Lung (tissue), 17 donors: ENCODE measurements at places on chromosomes 16 and 17. TPM values are rescaled to one million over a fixed set of nuclear protein-coding genes. Genes with fewer than 3 reads are reported as not detected.
A peak's percentile ranks its signal among the peaks of the same experiment; 100 is the strongest.

DNA sequence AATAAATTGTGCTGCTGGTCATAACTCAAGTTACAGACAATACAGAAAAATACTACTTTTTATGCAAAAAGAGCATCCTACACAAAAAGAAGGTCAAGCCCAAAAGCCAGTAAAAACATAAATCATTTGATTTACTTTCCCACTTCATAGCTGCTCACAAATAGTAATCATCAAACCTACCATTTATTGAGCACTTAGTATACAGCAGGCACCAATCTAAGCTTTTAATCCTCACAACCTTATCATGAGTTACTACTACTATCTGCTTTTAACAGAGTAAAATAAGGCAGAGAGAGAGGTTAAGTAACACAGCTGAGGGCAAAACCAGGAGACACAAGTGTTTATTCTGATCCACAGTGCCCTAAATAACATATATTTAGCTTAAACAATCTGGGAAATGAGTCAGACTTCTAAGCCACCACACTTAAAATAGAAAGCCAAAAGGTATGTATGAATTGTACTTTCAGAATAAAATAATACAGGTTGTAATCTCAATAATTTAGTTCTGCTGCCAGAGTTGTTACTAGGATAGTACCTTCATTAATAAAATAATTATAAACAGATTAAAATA lies 1.7 kb upstream of the AARS1 start:
- H3K27ac ChIP-seq, result no peak overlapping the region
- H3K36me3 ChIP-seq, result no peaks in the 10 kb centered on the region
- no peaks in the 10 kb centered on the region for H3K4me1 ChIP-seq

- DNase-seq, result no peak
- H3K4me1 ChIP-seq, result no peaks in the 10 kb centered on the region
- H3K27me3 ChIP-seq, result no peaks in the 10 kb centered on the region
- H3K27ac ChIP-seq, result no peak overlapping the region
- H3K36me3 ChIP-seq, result no peaks in the 10 kb centered on the region
- H3K4me3 ChIP-seq, result no peak overlapping the region
These were observed 13.5 kb upstream of the DYNLRB2 start for GRCh38 chr16:80527297-80527696.

DNA sequence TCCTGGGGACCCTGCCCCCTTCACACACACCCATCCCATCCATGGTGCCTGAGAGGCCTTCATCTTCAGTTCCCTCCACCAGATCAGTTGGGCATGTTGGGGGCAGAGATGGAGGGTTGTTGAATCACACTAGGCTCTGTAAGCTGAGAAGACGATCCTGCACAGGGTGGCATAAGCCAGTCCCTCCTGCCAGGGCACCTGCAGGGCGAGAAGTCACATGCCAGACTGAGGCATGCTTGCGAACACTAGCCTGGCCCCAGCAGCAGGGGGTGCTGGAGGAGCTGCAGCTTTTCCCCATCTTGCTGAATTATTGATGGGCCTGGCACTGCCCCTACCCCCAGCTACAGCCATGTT lies 6.1 kb upstream of the TBX2 start:
- H3K4me1 ChIP-seq, result peaks cover 8% of the 10 kb centered on the region
- no peak for DNase-seq
- H3K27me3 ChIP-seq, result no peaks in the 10 kb centered on the region

The KREMEN2 gene
- total RNA-seq, result not detected

The GP2 gene
- total RNA-seq, result not detected

DNA sequence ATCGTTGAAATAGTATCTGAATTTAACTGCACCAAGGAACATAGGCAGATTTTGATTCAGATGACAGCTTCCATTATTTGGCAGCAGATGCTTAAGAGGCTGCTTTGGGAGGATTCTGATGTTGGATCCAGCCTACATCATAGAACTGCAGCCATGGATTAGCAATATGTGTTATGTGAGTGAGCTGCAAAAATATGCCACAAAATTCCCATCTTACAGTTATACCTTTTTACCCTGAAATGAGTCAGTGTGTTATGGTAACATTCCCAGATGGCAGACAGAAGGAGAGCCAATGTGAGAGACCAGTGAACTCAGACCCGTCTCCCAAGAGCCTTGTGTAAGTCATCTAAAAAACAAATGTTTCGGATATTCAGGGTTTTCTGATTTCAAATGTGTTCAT lies 206.1 kb downstream of the CDH13 start:
- H3K27me3 ChIP-seq, result no peaks in the 10 kb centered on the region
- H3K27ac ChIP-seq, result no peak overlapping the region
- H3K4me3 ChIP-seq, result no peak overlapping the region
- no peaks in the 10 kb centered on the region for H3K4me1 ChIP-seq

DNA sequence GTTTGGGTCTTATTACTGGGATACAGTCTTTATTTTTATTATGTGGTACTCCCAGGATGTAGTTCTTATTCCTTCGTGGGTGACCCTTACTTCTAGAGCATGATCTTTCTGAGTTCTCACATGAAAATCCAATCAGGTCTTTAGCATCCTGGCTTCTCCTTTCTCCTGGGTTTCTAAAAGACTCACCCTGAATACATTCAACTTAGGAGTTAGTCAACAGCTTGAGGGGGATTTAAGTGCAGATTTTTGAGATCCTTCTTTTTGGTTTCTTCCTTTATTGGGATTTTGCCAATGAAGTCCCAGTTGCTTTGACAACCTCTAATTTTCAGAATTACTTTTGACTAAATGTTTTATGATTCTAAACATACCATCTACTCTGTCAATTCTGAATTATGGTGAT lies 68.2 kb downstream of the SIAH1 start:
- H3K27ac ChIP-seq, result no peak overlapping the region
- H3K36me3 ChIP-seq, result peaks cover 20% of the 10 kb centered on the region
- H3K27me3 ChIP-seq, result no peaks in the 10 kb centered on the region
- no peaks in the 10 kb centered on the region for H3K4me1 ChIP-seq
- H3K4me3 ChIP-seq, result no peak overlapping the region

DNA sequence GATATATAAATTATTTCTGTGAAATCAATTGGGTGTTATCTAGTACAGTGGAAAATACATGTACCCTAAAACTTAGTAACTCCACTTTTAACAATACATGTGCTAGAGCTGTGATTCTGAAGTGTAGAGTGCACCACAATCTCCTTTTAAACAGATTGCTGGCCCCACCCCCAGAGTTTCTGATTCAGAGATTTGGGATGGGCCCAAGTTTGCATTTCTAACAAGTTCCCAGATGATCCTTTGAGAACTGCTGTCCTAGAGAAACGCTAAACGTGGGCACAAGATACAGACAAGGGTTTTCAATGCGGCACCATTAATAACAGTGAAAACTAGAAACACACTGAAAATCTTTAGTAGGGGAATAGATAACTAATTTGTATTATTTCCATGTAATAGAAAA lies 49.2 kb downstream of the NXPH3 start:
- peaks cover 12% of the 10 kb centered on the region for H3K36me3 ChIP-seq
- no peak for DNase-seq
- H3K27me3 ChIP-seq, result no peaks in the 10 kb centered on the region
- no peaks in the 10 kb centered on the region for H3K4me1 ChIP-seq
- no peak overlapping the region for H3K27ac ChIP-seq

DNA sequence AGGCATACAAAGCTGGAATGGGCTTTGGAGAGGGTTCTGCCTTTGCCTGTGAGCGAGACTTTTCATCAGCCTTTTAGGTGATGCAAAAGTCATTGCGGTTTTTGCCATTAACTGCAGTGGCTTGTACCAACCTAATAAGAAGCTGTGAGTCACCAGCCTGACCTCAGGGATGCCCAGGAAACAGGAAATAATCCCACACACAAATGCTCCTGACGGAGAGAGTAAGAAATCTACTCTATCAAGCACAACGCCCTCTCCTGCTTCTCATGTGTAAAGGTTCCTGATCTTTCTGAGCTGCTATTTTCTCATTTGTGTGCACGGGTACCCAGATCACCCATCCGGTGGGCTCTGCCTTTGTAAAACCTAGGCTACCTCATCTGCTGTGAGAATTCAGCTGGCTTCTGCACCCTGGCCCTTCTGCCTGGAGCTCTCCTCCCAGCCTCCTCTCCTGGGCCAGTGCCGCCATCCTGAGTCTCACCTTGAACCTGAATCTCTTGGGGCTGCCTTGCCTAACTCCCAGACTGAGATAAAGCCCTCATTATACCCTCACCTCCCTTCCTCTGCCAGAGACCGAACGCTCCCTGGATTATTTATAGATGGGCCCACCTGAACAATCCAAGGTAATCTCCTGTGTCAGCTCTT lies 299.7 kb downstream of the C16orf95 start:
- no peak overlapping the region for H3K4me3 ChIP-seq
- no peak overlapping the region for H3K27ac ChIP-seq
- no peaks in the 10 kb centered on the region for H3K27me3 ChIP-seq
- no peaks in the 10 kb centered on the region for H3K36me3 ChIP-seq
- no peak for DNase-seq

- H3K27ac ChIP-seq, result no peak overlapping the region
- H3K4me1 ChIP-seq, result no peaks in the 10 kb centered on the region
- no peak overlapping the region for H3K4me3 ChIP-seq
- H3K27me3 ChIP-seq, result no peaks in the 10 kb centered on the region
These were observed 174.9 kb upstream of the WSCD1 start for GRCh38 chr17:5895276-5895675.

DNA sequence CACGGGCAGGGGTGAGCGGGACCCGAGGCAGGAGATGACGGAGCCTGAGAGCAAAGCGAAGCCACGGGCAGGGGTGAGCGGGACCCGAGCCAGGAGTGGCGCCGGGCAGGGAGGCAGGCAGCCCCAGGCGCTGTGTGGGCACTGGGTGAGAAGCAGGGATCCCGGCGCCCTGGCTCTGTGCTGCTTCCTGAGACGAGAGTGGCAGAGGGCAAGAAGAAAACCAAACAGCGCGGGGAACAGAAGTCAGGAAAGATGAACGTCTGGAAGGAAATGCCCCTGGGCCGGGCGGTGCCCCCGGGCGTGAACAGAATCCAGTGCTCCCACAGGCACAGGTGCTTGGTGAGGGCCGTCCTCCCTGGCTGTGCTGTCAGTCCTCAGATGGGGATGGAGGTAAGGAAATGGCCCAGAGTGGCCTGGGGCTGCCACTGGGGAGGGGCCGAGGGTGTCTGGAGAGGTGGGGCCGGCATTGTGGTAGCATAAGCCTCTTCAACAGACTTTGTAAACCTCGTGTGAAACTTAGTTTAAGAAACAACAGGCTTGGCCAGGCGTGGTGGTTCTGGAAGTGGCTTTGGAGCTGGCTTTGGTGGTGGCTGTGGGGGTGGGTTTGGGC lies 9.8 kb downstream of the ASPSCR1 start:
- DNase-seq, result no peak
- no peak overlapping the region for H3K4me3 ChIP-seq
- H3K27ac ChIP-seq, result no peak overlapping the region
- peaks cover 13% of the 10 kb centered on the region for H3K4me1 ChIP-seq

DNA sequence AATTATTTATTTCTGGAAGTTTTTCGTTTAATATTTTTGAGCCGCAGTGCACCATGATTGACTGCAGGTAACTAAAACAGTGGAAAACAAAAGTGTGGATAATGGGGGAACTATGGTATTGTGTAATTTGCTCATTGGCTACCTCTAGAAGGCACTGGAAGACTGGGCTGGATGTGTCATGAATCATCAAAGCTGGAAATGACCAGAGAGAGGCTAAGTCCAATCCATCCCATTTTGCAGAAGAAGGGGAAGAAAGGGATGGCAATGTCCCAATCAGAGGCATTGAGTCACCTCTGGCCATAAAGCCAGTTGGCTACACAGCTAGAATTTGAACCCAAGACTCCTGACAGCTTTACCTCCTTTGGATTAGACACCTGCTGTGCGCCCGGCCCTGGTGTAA lies 29.3 kb downstream of the GLP2R start:
- no peak overlapping the region for H3K4me3 ChIP-seq
- no peak for DNase-seq
- no peaks in the 10 kb centered on the region for H3K36me3 ChIP-seq
- no peak overlapping the region for H3K27ac ChIP-seq
- H3K27me3 ChIP-seq, result no peaks in the 10 kb centered on the region
- H3K4me1 ChIP-seq, result no peaks in the 10 kb centered on the region

DNA sequence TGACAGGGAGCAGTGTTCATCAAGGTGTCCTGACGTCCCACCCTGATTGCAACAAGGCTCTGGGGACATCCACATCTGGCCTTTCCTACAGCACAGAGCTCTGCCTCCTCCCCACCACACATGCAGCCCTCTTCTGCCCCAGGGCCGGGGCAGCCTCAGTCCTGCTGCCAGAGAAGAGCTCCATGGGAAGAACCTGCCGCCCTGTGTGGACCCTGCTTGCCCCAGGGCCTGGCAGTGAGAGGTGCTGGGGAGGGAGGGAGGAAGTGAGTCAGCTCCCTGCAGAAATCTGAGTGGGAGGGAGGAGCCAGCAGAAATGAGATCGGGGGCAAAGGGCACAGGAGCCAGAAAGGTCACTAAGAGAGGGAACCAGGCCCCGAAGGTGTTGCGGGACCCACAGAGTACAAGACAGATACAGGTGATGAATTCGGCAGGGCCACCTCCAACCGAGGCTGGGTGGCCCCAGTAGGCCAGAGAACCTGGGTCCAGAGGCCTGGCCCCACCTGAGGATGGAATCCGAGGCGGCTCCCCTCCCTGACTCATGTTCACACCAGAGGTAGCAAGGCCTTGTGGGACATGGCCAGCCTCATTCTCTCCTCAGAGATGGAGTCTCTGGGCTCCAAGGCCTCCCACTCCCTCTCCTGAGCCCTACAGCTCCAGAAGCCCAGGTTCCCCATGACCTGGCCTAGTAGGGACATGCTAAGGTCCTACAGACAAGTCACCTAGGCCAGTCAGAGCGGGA lies 24.8 kb downstream of the MYO18A start:
- H3K36me3 ChIP-seq, result no peaks in the 10 kb centered on the region
- no peak for DNase-seq
- H3K27ac ChIP-seq, result peak overlapping the region; percentile 54
- H3K4me3 ChIP-seq, result no peak overlapping the region
- peaks cover 57% of the 10 kb centered on the region for H3K4me1 ChIP-seq

DNA sequence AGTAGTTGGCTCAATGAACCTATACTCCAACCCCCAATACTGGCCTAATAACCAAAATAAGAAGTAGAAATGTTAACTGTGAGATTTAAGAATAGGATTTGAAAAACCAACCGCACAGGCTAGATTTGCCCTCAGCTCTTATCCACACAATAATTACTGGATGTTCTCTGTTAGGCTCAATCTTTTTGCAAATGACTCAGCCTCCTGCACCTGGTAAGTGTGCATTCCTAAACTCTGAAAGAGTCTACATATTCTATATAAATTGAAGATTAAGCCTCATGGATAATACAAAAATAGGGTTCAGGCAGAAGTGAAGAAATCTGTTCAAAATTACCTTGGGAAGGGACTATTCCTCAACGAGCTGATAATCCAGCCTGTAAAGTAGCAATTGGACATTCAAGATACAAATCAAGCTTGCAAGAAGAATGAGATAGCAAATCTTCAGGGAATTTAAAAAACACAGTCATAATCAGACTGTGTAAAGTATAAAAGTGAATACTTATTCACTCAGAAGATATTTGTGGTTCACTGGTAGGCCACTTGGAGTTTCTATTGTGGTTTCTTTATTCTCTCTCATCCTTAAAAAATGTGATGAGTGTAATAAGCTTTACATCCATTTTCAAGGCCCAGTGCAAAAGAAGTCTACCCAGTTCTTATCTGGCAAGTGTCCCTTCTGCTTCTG lies 931.9 kb upstream of the SOX9 start:
- no peaks in the 10 kb centered on the region for H3K27me3 ChIP-seq
- no peak for DNase-seq
- no peaks in the 10 kb centered on the region for H3K4me1 ChIP-seq
- H3K4me3 ChIP-seq, result no peak overlapping the region

GRCh38 chr17:80647746-80648145 lies 103.1 kb downstream of the RPTOR start:
- H3K27ac ChIP-seq, result no peak overlapping the region
- peaks cover 6% of the 10 kb centered on the region for H3K4me1 ChIP-seq
- no peak overlapping the region for H3K4me3 ChIP-seq
- DNase-seq, result no peak

- H3K36me3 ChIP-seq, result peaks cover 7% of the 10 kb centered on the region
- H3K27ac ChIP-seq, result no peak overlapping the region
- no peak overlapping the region for H3K4me3 ChIP-seq
- H3K4me1 ChIP-seq, result no peaks in the 10 kb centered on the region
These were observed 120.4 kb upstream of the C17orf78 start for GRCh38 chr17:37255432-37255831.

The XYLT1 gene
- 11.5 TPM for total RNA-seq

The AIPL1 gene
- total RNA-seq, result not detected
